ENCODE measurements at places on chromosomes 2 and 18.

DNA sequence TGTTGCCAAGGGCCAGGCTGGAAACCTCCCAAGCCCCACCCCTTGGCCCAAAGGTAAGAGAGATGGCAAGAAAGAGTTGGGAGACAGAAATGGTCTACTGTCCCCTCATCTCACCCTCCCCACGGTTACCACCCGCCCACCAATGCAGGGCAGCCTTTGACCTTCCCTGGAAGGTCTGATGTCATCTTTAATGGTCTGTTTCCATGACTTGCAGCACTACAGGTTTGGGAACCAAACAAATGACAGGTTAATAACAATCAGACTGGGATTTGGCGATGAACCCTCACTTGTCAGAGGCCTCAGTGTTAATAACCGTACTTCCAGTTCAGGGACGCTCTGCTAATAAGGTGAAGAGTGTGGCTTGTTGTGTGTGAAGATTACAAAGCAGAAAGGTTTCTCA, 70.4 kb downstream of the MRO start:
- DNase-seq: no peak

GRCh38 chr2:237910576-237911362, 51.3 kb downstream of the RAMP1 start:
- no peak for DNase-seq

GRCh38 chr2:128026448-128027277, 1.2 kb downstream of the SAP130 start:
- DNase-seq: no peak

DNA sequence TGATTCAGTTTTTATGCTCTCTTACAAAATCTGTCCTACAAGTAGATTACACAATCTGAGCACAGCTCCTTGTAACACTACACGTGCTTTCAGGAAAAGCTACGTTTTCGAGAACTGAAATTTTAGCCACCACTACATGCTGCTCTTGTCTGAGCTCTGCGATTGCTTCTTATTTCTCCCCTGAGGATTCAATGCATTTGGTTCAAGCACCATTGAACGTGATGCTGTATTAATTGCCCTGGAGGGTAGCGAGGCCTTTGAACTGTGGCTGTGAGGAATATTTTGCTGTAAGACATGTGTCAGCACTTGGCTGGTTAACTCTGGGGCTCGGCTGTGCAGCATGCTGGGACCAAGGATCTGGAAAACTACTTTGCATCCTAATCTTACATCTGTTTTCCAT, 405.8 kb downstream of the EPHA4 start:
- DNase-seq: no peak
